ENCODE measurements at places on chromosomes 3 and 15.

DNA sequence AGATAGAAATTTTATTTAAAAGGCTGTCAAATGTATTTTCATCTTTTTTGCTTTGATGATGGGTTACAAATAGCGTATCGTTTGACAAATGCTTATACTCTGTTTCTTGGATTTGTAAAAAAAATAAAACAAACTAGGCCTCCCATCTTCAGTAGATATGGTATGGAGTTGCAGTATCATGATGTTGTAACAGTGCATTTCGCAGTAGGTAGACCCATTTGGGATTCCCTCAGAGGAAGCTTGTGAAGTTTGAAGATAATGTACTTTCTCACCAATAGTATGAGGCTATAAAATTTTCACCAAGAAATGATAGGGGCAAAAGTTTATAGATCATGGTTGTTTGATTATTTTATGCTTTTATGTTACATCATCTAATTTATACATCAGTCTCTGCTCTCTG, 10.8 kb downstream of the MBNL1 start:
- no peak for DNase-seq

DNA sequence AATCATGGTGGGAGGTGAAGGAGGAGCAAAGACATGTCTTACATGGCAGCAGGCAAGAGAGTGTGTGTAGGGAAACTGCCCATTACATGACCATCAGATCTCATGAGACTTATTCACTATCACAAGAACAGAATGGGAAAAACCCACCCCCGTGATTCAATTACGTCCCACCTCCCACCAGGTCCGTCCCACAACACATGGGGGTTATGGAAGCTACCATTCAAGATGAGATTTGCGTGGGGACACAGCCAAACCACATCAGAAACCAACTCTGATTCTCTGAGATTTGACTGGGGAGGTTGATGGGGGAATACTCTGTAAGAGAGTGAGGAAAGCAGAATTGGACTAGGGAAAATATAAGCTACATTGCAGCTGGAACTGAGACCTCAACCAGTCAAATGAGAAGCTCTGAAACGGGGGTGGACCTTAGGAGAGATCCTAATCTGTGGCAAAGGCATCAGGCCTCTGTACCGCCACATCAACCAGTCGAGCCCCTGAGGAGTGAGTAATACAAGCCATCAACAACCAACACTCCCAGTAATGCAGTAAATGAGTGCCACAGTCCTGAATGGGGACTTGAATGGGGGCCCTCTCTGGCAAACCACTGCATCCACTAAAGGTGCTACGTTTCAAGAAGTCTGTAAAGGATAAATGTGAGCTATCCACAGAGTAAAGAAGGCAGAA, 207.9 kb upstream of the GADL1 start:
- DNase-seq, result no peak

DNA sequence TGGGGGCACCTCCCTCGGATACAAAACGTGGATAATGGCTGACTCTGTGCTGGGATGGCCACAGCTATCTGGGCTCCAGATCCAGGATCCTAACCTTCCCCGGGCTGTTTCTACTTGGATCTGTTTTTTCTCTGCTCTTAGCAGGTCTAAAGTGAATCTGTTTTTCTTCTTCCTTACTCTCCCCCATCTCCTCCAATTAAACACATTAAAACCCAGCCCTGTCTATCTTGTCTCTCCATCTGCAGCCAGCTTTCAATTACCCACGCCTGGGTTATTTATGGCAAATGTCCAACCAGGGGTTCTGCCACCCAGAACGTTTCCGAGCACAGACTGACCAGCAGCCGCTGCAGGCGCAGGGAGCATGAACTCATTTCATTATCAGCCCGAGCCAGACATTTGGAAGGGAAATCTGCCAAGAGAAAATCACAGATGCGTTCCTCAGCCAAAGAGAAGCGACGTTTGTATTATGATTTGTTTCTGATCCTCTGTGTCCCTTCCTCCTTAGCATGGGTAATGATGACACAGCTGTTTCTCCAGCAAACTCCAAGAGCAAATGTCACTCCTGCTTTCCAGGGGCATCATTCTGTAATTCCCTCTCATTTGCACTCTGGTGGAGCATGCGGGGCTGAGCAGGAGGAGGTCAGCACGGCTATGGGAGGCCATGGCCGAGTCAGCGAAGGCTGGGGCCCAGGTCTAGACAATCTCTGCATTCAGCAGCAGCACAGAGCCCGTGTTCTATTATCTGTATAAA, 42.0 kb downstream of the UMPS start:
- no peak for DNase-seq

DNA sequence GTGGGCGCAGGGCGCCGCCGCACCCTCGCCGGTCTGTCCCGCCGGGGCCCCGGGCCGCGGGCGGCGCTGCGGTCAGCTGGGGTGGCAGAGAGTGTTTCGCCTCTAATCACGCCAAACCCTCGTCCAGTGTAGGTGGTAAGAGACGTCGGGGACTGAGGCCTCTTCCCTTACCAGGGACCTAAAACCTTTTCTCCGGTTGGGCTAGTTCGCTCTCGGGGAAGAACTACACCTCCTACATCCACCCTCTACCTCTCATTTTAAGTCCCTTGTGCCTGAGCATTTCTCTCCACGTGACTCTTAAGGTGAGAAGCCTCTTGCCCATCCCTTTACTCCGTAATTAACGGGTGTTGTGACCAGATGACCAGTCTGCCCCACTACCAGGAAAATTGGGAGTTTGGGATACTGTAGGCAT, 520 bp downstream of the TMEM42 start:
- no peak for DNase-seq

GRCh38 chr3:50340448-50341329, at the start of gene RASSF1:
RASSF1 (minus strand) TSS chr3:50340836; CDS start chr3:50340805, 31 bp downstream.
- no peak for DNase-seq

GRCh38 chr15:22895465-22896190, 57.2 kb downstream of the NIPA2 start:
- peak; percentile 82 for DNase-seq

GRCh38 chr3:31399271-31399670, 133.5 kb upstream of the STT3B start:
- DNase-seq, result no peak

GRCh38 chr3:135539351-135539750, 426.2 kb upstream of the PPP2R3A start:
- DNase-seq, result no peak

Measured in T1000 (cell line).